Astrocyte of the hippocampus (primary cell): ENCODE measurements at places on chromosomes 5 and 9.

- no peak for DNase-seq
Observed at GRCh38 chr5:316210-317085, 5.1 kb upstream of the AHRR start.

DNA sequence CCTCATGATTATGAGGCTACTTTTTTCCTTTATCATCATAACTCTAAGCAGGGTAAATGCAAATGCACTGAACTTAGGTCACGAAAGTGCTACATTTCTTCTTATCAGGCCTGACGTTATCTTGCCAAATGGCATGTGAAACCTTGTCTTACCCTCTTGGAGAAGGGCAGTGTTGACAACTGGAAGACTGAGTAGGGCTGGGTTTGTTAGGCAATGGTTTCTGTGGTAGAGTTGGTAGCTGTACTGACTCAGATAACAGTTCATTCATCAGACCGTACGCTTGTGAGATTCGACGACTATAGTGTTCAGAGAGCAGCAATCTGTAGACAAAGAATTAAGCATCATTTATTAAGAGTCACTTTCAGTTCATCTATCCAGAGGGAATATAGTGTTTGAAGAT is 127.7 kb downstream of the CPLANE1 start:
- no peak for DNase-seq

GRCh38 chr5:42943931-42944631 is 96.0 kb downstream of the ANXA2R start:
- peak; percentile 50 for DNase-seq

DNA sequence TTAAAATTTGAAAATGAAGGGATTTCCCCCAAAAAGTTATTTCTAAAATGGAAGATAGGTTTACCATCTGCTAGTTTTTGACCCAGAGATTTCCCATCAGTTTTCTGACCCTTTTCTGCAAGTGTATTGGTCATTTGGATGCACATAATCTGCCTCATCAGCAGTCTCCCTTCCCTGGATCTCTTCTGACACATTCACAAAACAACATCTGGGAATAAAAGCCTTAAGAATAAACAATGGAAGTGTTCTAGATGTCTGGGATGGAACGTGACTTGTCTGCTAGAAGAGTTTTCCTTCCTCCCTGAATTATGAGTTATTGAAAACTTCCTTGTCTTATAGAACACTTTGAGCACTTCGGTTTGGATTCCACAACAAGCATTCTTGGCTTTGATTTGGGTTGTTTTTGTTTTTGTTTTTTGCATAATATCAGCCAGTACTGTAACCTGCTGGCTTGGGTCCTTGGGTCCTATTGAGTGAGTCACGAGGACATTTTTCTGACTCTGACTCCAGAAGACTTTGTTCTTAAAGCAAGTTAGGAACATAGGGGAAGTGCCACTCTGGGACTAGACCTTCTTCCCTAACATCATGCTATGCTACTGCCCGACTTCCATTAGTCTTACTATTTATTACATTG is 18.2 kb upstream of the ESM1 start:
- no peak for DNase-seq

GRCh38 chr5:150556859-150557508 is 49.1 kb downstream of the NDST1 start:
- DNase-seq: no peak

DNA sequence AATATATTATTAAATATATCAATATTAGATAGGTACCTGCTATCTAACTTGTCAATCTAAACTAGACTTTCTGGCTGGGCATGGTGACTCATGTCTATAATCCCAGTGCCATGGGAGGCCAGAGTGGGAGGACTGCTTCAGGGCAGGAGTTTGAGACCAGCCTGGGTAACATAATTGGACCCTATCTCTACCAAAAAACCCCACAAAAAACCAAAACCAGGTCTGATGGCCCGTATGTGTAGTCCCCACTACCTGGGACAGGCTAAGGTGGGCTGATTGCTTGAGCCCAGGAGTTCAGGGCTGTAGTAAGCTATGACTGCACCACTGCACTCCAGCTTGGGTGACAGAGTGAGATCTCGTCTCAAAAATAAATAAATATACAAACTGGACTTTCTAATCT is 55.0 kb downstream of the PJA2 start:
- DNase-seq: peak; percentile 12

- peak; percentile 88 for DNase-seq
Observed at GRCh38 chr9:94900222-94901018, 173.9 kb downstream of the AOPEP start.
